ENCODE measurements at places on chromosomes 2 and 18.

- no peak for DNase-seq
These were observed 542.1 kb downstream of the PID1 start for GRCh38 chr2:228728961-228729360.

- no peak for DNase-seq
These were observed 13.7 kb downstream of the SESTD1 start for GRCh38 chr2:179250848-179251504.

DNA sequence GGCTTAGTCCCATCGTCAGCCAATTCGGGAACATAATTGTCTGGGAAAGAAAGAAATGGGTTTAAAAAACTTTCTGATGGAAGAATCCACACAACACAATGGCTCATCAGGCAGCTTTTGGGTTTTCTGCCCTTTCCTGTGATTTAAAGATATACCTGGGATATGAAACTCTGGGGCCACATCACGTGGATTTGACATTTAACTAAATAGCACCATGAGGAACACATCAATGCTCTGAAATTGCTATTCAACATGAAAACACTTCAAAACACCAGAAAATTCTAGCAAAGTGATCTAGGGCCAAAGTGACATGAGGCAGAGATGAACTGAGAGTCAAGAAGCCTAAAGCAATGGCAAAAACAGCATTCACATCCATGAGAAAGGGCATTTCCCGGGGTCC is 237.5 kb upstream of the PXDN start:
- no peak for DNase-seq

DNA sequence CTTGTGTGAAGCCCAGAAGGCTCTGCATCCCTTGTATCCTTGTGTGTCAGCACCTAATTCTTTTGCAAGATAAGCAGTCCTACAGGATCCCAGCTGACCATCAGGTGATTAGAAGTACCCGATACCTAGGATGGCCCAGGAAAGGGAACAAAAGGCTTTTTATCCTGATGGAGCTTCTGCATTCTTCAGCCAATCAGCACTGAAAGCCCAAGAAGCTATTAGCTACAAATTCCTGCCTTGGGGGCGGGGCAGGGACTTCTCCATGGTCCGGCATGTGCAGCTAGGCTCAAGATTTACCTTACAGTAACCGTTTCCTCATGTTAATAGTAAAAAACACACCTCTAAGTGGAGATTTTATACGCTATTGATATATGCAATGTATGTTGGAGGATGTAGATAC is 264.6 kb upstream of the THUMPD2 start:
- no peak for DNase-seq

GRCh38 chr2:143525402-143525860 is 396.2 kb downstream of the ARHGAP15 start:
- no peak for DNase-seq

- DNase-seq, result no peak
These were observed 115.8 kb downstream of the TTC27 start for GRCh38 chr2:32743480-32744236.

DNA sequence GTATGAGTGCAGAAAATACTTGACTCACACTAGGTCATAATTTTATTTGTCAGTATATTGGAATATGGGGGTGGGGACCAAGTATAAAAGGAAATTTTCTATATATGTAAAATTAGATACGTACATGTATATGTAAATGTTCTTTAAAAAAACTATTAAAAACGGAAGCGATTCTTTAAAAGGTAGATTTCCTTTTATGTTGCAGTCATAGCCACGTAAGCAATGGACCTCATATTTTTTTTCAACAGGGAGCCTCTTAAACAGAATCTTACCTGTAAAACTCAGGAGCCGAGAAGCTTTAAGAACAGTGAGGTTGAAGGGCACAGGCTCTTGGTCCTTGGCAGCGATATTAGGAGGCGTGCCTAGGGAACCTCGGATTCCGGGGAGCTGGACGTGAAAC is 3.3 kb downstream of the RHBDD1 start:
- DNase-seq, result no peak

GRCh38 chr2:27765621-27766286 is 5.8 kb upstream of the MRPL33 start:
- no peak for DNase-seq

GRCh38 chr2:196489371-196489770 is 150.1 kb upstream of the CCDC150 start:
- no peak for DNase-seq

- DNase-seq, result peak; percentile 23
These were observed 22.4 kb downstream of the ARL6IP6 start for GRCh38 chr2:152740743-152741328.

DNA sequence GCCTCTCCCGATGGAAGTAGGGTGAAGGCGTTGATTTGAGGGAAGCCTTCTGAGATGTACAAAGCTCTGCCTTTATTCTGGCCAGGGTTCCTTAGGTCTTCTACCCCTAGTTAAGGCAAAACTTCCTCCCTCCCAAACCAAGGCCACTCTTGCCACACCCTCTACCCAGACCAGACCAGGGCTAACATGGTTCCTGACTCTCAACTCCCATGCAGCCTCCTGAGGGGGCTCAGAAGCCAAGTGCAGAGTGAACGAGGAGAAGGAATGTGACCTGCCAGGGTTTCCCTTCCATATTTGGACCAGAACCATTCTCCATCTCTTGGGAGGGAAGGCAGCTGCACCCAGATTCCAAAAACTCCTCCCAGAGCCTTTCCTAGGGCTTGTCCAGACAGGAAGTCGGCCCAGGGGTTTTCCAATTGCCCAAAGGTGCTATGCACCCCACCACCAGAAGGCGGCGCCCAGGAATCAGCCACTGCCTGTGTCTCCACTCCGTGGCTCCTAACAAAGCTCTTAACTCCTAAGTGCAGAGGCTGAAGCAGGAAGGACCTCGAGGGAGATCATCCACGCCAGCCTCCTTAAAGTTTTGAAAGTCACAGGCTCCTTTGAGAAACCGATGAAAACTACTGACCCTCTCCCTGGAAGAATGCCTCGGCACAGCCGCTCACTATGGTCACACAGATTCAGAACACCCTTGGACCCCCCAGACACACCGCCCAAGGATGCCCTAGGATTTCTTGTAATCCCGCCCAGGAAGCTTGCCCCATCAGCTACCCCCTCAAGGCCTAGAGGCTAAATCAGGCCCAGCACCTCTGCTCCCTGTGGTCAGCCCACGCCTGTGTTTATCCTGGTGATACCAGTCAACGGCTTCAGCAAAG is 157.8 kb downstream of the SMAD2 start:
- DNase-seq, result peak; percentile 80

- no peak for DNase-seq
These were observed 5.5 kb downstream of the RNPEPL1 start for GRCh38 chr2:240573516-240574385.

- DNase-seq, result no peak
These were observed 178.1 kb downstream of the TWIST2 start for GRCh38 chr2:239025951-239026461.

GRCh38 chr2:31258351-31258750 is 24.4 kb downstream of the EHD3 start:
- DNase-seq, result no peak

Measured in NCI-H146 (cell line).